ENCODE measurements at places on chromosomes 3 and 15.

GRCh38 chr15:98952381-98952803 is 55.2 kb downstream of the PGPEP1L start:
- no peak for DNase-seq

DNA sequence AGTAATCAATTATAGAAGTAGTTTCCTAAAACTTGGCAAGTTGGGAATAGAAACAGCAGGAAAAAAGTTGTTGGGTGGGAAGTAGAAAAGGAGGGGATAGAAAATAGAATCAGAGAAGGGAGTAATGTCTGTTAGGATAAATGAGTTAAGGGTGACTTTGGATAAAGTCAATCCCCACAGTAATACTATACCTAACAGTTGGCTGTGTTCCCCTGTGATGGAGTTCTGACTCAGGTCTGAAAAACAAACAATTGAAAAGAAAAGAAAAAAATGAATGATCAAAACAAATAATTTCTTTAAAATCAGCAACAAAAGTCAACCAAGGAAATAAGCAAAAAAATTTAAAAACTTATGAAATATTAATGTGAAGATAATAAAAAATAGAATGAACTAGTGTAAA is 50.3 kb downstream of the EMC4 start:
- no peak for DNase-seq

- DNase-seq: no peak
These were observed 29.9 kb downstream of the EIF2AK4 start for GRCh38 chr15:39963786-39964185.

DNA sequence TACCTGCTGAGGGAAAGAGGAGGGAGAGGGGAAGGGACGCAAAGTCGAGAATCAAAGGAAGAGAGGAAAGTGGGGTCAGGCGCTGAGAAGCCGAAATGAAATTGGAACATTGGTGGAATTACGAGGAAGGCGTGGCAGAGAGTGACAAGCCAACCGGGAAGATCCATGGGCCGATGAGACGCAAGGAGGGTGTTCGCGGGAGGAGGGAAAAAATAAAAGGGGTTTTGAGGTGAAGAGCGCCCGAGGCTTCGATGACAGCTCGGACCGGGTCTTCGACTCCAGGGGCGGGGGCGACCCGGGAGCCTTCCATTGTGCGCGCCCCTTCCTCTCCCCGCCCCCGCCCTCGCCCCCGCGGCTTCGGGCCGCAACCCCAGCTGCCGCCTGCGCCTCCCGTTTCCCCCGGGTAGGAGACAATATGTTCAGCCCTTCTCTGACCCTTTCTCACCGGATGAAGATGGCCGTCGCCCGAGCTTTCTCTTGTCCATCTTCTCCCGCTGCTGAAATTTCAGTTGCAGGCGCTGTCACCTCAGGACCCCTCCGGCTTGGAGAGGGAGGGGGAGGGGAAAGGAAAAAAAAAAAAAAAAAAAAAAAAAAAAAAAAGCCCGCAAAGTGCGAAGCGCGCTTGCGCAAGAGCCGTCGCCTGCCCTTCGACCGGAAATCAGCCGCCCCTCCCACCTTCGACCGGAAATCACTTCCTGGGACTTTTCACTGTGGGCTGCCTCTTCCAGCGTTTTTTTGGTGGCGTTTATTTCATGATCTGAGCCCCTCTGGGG is at the start of gene SENP7:
SENP7 (minus strand) TSS at position 567 of the 773 bp plus-strand sequence; CDS start at position 485, 82 bp downstream.
- peak; percentile 91 for DNase-seq

DNA sequence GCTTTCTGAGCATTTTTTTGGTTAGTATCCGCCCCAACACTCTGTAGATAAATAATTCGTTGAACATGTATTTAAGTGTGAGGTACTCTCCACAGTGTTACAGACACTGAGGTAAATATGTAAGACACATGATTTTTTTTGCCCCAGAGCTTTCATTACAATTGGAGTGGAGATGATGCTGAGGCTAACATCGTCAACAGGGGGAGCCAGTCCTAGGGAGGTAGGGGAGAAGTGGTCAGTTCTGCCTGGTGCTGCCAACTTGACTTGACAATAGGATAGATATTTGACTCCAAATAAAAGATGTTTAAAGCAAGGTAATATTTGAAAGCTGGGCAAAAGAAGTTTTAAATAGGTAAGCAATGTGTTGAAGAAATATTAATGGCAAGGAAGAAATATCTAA is 295.7 kb downstream of the UNC13C start:
- no peak for DNase-seq

GRCh38 chr3:185825639-185826481 is 1.0 kb upstream of the IGF2BP2 start:
- DNase-seq: peak; percentile 54

DNA sequence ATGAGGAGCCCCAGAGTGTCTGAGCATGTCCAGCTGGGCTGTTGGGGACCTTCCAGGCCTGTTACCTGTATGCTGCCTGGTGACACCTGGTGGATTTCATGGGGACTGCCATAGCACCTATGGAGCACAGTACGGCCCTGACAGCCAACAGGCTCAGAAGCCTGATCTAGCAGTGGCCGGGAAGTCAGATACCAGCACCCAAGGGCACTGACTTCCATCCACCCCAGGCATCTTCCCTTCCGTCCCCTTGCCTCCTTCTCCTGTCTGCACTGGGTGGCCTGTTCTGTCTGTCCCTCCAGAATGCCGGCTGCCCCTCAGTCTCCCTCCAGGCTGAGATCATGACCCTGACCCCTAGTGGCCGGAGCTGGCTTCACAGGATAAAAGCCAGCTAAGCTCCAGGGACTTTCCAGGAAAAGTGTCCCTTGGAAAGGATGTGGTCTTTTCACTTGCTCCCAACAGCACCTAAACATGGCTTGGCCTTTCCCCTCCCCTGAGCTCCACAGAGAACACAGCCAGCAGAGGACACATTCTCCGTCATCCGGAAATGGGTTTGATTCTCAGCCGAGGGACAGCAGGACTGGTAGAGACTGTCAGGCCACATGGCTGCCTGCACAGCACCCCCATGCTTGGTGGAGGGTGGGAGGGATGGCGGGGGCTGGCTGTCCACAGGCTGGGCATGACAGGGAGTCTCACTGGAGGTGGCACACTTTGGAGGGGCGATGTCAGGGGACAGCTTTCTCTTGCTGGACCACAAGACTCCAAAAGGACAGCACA is 9.5 kb downstream of the RPS17 start:
- DNase-seq: peak; percentile 43

GRCh38 chr15:74006774-74007639 is 12.5 kb downstream of the PML start:
- no peak for DNase-seq

GRCh38 chr3:117281371-117281770 is 571.8 kb downstream of the TUSC7 start:
- DNase-seq: peak; percentile 22

GRCh38 chr3:138068579-138069174 is 46.7 kb downstream of the DZIP1L start:
- peak; percentile 72 for DNase-seq

DNA sequence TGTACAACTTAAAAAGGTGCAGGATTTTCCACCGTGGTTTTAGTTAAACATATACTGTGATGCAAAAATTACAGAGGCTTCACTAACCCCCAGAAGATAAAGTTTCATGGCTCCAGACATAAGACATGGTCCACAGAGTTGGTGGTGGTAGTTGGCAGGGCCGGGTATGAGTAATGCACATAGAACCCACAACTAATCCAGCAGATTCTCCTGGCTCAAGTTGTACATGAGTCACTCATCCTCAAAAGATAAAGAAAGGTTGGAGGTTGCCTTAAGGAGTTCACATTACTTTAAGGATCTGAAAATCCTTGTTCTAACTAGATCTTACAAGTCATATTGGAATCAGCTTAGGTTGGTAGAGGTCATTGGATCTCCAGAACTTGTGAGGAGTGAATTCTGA is 98.3 kb upstream of the ZBTB20 start:
- no peak for DNase-seq

- no peak for DNase-seq
These were observed 33.8 kb downstream of the MGLL start for GRCh38 chr3:127788451-127788909.

DNA sequence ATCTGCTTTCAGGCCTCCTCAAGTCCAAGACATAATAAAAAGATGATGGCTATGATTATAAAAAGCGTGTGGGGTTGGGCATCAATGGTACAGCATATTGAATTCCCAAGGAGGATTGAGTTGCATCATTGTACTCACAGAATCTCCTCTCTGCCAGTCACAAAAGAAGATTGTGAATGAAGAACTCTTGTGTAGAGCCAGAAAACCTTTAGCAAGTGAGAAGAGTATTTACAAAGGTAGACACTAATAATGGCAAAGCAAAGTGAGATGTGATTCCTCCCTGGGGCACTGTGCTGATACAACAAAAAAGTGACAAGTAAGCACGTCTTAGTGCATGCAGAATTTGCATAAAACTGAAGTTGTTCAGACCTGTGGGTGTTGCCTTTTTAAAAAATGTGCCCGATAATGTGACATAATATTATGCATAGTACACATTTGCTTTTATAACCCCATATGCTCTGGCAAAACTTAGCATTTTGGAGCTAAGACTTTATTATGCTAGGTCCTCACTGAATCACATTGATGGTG is 291.2 kb upstream of the TBC1D5 start:
- no peak for DNase-seq

DNA sequence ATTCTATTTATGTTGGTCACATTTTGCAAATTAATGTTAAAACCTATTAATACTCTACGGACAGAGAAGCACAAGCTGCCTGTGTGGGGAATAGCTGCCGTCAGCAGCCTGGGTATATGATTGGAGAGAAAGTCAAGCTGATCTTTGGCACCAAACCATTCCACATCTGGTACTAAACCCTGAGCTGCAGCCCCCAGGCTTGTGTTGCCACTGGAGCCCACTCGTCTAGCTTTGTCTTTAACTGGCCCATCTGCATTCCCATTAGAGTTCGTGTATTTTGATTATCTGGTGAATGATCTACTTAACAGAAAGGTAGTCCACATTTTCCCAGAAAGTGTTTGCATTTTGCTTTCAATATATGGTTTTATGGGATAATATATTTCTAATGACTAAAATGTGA is 5.4 kb downstream of the NDUFB4 start:
- no peak for DNase-seq

- DNase-seq: no peak
These were observed 354.0 kb downstream of the LRTM1 start for GRCh38 chr3:54573858-54574257.

GRCh38 chr3:179079537-179079936 is 7.9 kb upstream of the ZMAT3 start:
- DNase-seq: no peak

GRCh38 chr3:168990134-168990533 is 673.4 kb downstream of the MECOM start:
- peak; percentile 8 for DNase-seq

DNA sequence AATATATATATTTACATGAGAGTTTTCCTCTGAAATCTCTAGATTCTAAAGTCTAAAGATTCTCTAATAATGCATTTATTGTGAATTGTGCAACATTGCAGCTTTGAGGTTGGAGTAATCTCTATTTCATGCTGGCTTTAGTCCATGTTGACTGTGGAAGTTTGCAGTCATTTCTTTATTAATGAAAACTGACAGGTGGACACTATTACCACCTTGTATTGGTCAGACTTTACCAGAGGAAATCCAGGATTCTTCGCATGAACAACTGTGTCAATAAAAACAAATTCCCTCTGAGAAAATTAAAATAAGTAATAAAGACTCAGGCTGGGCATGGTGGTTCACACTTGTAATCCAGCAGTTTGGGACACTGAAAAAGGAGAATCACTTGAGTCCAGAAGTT is 274.1 kb downstream of the SHQ1 start:
- DNase-seq: no peak

DNA sequence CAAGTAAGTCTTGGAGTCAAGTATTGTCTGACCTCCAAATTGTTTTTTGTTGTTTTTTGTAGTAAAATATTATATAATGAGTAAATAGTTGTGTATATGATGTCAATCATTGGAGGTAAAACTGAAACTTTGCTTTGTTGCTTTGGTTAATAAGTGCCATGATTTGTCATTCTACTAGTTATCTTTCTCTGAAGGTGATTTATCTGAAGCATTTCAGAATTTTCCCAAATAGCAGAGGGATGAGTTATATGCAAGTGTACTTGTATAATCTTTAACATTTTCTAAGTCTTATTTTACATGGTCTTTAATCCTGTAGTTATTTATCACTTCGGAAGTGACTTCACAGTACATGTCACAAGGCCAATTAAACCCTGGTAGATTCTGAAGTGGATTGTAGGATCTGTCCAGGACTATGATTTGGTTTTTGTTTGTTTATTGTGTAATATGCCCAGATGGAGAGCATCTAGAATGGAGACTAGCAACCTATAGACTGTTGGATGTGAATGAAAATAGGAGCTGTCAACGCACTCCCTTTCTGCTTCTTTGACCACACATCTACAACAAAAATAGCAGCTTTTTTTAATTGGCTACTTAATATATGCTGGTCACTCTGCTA is 93.1 kb upstream of the SAMMSON start:
- no peak for DNase-seq

DNA sequence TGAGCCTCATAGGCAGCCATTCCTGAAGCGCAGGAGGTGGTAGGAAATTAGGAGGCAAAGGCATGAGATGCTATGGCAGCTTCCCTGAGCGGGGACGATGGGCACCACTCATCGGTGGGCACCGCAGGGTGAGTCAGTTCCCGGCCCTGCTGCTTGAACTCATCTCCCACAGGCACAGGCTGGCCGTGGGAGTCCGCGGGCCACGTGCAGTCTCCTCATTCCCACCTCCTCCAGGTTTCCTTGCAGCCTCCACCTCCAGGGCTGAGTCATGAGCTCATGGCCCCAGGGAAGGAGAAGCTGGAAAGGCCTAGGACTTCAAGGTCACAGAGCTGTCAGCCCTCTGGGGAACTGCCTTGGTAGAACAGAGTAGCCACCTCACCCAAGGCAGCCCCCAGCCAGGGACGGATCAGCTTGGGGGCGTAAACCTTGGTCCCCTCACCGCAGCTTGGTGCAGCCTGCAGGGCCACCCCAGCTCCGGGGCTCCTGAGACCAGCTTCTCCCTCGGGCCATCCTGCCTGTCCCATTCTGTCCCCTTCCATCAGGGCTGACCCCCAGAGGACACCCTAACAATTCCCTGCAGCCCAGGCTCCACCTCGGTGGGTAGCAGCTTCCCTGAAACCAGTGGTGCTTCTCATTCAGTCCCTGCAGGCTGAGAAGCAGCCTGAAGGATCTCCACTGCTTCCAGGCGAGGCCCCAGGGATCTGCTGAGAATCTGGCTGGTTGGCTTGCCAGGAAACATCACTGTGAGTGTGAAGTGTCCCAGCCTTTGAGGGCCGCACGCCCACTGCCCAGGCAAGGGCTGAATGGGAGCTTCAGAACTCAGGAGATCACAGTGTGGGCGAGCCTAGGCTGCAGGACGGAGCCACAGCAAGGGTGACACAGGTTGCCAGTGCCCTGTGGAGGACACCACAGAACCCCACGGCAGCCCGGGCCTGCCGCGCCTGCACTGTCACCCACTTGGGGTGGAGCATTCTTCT is 150.7 kb upstream of the MEF2A start:
- DNase-seq: no peak

DNA sequence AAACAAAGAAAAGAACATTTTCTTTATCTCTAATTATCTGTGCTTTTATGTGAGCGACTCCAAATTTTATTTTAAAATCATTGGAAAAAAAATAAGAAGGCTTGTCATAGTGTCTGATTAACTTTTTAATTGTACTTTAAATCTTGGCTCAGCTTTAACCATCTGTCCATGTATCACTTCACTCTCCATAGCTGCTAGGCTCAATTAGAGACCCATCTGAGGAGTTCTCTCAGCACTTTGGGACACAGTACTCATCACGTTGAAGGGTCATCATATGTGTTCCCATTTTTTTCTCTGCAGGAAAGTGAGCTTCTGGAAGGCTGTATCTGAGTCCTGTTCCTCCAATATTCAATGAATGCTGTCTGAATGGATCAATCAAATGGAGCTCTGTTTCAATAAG is 908.5 kb upstream of the ROBO1 start:
- DNase-seq: no peak
